Type B pancreatic cell (in vitro differentiated cells): ENCODE measurements at places on chromosomes 5 and 9. TPM values are rescaled to one million over a fixed set of nuclear protein-coding genes. Genes with fewer than 3 reads are reported as not detected.

DNA sequence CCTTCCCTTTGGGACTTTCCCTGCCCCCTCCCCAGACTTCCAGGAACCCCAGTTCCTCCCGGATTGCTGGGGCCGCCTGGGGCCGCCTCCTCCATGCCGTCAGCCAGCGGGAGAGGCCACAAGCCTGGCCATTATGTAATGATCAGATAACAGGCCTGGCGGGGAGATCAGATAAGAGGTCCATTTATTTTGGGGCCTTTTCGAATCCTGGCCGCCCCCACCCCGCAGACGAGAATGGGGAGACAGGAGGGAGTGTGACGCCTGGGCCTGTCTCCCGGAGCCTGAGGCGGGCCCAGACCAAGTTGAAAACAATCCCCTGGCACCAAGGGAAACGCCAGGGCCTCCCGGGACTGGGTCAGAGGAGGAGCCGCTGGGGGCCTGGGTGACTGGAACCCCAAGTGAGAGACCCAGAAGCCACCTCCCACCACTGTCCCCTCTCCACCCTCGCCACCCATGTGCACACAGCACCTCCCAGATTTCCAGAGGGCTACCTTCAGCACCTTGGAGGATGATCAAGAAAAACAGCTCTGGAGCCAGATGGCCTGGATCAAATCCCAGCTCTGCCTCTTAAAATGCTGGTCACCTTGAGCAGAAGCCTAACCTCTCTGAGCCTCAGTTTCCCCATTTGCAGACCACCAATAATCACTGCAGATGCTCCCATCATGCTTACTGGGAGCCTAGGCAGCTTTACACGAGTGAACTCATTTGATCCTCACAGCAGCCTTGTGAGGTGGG is 7.8 kb downstream of the ENG start:
- H3K4me1 ChIP-seq, result peaks cover 6% of the 10 kb centered on the region
- H3K36me3 ChIP-seq, result no peaks in the 10 kb centered on the region
- DNase-seq, result no peak
- H3K4me3 ChIP-seq, result no peak overlapping the region
- no peak overlapping the region for H3K27ac ChIP-seq

Gene SLCO4C1
- 4.6 and 11.0 TPM in 2 replicates for total RNA-seq

DNA sequence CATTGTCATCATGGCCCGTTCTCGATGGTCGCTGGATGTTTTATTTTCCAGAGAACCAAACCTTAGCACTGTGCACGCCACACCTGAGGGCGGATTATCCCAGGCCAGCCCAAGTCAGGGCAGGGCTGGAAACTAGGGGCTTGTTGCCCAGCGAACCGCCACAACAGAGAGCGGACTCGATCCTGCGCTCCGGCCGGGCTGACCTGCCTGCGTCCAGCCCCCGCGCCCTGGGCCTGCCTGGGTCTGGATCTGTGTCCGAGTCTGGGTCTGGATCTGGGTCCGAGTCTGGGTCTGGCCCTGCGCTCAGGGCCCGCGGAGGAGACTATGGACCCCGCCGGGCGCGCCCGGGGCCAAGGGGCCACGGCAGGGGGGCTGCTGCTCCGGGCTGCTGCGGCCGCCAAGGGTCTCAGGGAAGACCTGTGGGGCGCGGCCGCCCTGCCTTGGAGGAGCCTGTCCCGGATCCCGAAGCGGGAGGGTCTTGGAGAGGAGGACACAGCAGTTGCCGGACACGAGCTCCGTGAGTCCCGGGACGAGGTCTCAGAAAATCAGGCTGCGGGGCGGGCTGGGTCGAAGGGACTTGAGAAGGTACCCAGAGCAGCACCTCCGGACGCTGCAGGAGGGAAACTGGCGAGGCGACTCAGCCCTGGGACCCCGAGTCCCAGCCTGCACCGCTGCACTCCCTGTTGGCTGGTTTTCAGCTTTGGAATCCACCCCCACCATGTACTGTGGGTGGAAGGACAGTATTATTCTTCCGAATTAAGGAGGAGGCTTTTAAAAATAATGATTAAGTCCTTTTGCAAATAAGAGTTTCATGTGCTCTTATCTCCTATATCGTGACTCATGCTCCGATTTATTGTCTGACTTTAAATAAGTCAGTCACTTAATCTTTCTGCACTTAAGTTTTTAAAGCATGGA is at the start of gene ANKDD1B:
Gene ANKDD1B (plus strand): TSS at position 143 of the 915 bp plus-strand sequence. CDS start 182 bp downstream, at position 325.
- no peaks in the 10 kb centered on the region for H3K27me3 ChIP-seq
- peak within 1 kb of the TSS; percentile 84 for H3K27ac ChIP-seq
- peaks cover 28% of the 10 kb centered on the region for H3K4me1 ChIP-seq
- peak; percentile 69 for DNase-seq
- peaks cover 6% of the 10 kb centered on the region for H3K36me3 ChIP-seq
- H3K4me3 ChIP-seq, result peak within 1 kb of the TSS; percentile 92

- H3K27ac ChIP-seq, result no peak overlapping the region
- no peak overlapping the region for H3K4me3 ChIP-seq
- DNase-seq, result no peak
- H3K4me1 ChIP-seq, result peaks cover 13% of the 10 kb centered on the region
- peaks cover 3% of the 10 kb centered on the region for H3K27me3 ChIP-seq
Measured at GRCh38 chr5:71895546-71895945, 176.5 kb downstream of the CARTPT start.

DNA sequence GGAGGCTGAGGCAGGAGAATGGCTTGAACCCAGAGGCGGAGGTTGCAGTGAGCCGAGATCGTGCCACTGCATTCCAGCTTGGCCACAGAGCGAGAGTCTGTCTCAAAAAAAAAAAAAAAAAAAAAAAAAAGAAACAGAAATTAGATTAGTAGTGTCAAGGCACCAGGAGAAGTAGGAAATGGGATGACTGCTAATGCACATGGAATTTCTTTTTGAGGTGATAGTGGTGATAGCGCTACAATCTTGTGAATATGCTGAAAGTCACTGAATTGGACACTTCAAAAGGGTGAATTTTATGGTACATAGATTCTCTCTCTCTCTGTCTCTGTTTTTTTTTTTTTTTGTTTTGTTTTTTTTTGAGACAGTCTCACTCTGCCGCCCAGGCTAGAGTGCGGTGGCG is 42.1 kb upstream of the SUB1 start:
- no peak overlapping the region for H3K27ac ChIP-seq
- no peaks in the 10 kb centered on the region for H3K36me3 ChIP-seq
- no peak for DNase-seq
- H3K4me1 ChIP-seq, result peaks cover 4% of the 10 kb centered on the region

Gene WDR38
- 0.75 TPM in 1 of 2 replicates, not detected in the other for total RNA-seq

DNA sequence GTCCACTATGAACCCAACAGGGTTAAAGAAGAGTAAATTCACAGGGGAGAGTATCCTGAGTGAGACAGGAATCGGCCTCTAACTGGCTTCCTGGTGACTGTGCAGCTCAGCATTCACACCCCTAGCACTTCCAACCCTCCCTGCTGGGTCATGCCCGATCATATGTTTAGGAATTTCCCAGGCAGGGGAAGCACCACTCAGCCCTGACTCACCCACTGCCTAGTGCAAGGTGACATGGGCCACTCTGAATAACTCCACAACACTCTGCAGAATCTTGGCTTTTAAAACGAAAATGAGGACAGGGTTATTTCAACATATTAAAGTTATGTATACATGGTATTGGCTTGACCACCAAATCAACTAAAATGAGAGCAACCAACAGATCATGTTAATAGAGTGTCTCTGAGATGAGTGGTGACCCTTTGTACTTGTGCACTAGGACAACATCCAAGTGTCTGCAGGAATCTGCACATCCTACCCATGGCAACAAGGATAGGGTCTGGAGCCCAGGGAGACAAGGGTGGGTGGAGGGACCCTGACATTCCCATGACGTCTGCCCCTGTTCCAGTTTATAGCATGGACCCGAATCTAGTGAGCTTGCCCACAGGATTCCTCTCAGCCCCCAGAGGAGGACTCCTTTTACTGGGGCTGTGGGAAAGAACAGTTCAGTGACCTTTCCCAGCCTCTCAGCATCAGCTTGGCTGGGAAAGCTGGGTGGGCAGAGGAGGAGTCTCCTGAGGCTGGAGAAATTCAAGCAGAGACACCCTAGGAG is 485.8 kb downstream of the SEMA5A start:
- no peaks in the 10 kb centered on the region for H3K27me3 ChIP-seq
- no peak overlapping the region for H3K27ac ChIP-seq
- DNase-seq, result no peak
- H3K36me3 ChIP-seq, result peaks cover 37% of the 10 kb centered on the region

Gene F2RL1
- 10.9 and 35.2 TPM in 2 replicates for total RNA-seq

DNA sequence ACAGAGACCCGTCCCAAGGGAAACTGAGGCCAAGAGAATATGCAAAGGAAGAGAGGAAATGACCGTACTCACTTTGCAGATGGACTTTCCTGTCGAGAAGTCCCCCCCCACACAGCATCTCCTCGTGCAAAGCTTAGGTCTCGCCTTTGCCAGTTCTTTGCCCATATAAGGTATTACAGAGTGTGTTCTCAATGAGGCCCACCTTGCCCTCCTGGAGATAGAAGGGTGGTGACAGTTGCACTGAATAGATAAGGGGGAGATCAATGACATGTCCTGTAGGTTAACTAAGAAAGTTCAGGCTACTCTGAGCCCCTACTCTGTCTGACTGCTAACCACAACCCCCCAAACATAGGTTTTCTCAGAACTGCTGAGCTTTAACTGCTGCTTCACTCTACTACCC is 68.2 kb upstream of the SPTLC1 start:
- H3K36me3 ChIP-seq, result no peaks in the 10 kb centered on the region
- no peak overlapping the region for H3K27ac ChIP-seq
- no peak overlapping the region for H3K4me3 ChIP-seq
- H3K4me1 ChIP-seq, result no peaks in the 10 kb centered on the region
- no peak for DNase-seq

DNA sequence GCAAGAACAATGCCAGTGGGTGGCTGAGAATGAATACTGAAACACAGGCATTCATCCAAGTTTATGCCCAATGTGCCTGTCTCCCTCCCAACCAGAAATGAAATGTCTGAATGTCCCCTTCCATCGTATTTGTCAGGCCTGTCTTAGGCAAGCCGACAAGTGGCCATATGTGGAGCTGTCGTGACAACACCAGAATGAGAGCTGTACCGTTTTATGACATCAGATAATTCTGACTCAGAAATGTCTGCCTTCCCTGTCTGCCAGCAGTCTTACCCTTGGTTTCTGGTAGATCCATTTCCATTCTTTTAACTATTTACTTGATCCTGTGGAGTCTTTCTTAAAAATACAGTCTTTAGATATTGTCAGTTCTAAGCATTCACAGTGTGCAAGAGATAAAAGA is 211.8 kb downstream of the NR3C1 start:
- H3K36me3 ChIP-seq, result no peaks in the 10 kb centered on the region
- no peak overlapping the region for H3K4me3 ChIP-seq
- H3K4me1 ChIP-seq, result peaks cover 15% of the 10 kb centered on the region
- H3K27me3 ChIP-seq, result no peaks in the 10 kb centered on the region

GRCh38 chr5:126519637-126520592 is 75.1 kb downstream of the ALDH7A1 start:
- no peaks in the 10 kb centered on the region for H3K36me3 ChIP-seq
- peak overlapping the region; percentile 69 for H3K4me3 ChIP-seq
- H3K4me1 ChIP-seq, result peaks cover 35% of the 10 kb centered on the region
- H3K27ac ChIP-seq, result peak overlapping the region; percentile 75
